Endodermal cell (in vitro differentiated cells): ENCODE measurements at places on chromosomes 5 and 9. TPM values are rescaled to one million over a fixed set of nuclear protein-coding genes. Genes with fewer than 3 reads are reported as not detected.

GRCh38 chr9:21096172-21096900 is 18.6 kb upstream of the IFNB1 start:
- no peak for DNase-seq

DNA sequence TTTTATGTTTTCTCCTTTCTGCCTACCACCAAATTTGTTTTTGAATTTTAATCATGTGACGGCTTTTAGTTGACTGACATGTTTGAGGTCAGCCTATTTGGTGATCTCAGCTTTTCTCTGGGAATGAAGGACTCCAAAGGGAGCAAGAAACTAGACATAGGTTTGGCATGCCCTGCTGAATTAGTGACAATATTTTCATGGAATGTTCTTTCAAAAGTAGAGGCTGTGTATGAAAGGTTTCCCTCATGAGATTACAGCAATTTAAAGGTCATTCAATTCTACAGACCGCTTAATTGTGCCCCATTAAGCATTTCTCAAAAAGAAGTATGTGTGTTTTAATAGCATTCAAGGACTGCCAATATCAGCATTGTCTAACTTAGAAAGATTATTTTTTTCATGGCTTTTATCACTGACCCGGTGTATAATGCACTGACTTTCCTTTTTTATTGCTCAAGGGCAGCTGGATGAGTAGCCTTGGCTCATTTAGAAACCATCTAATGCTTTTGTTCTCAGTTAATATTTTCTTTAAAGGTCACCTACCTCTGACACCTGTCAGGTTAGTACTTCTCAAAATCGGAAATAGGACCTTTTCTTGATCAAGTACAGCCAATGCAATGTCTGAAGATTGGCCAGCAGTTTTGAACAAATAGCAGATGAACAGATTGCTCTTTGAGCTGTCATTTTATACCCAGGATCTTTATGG is 8.1 kb upstream of the MLLT3 start:
- DNase-seq, result no peak

- no peak for DNase-seq
Observed at GRCh38 chr9:84103651-84104377, 123.2 kb downstream of the RMI1 start.

GRCh38 chr5:54387659-54388232 is 67.8 kb upstream of the HSPB3 start:
- DNase-seq, result no peak

GRCh38 chr5:75366787-75367186 is 29.8 kb downstream of the HMGCR start:
- no peak for DNase-seq

GRCh38 chr5:42840842-42841567 is 29.3 kb upstream of the SELENOP start:
- DNase-seq, result no peak

- no peak for DNase-seq
Observed at GRCh38 chr5:139287890-139288635, 5.5 kb upstream of the MATR3 start.

Gene DOLK
- total RNA-seq, result 5.8 to 18.0 TPM (median 18.0 TPM) in 3 replicates

Gene SLC36A3
- total RNA-seq, result not detected in 2 replicates

Gene OR1J2
- not detected in 2 replicates for total RNA-seq
